NCI-H1092 (cell line): ENCODE measurements at places on chromosomes 6 and 20.

DNA sequence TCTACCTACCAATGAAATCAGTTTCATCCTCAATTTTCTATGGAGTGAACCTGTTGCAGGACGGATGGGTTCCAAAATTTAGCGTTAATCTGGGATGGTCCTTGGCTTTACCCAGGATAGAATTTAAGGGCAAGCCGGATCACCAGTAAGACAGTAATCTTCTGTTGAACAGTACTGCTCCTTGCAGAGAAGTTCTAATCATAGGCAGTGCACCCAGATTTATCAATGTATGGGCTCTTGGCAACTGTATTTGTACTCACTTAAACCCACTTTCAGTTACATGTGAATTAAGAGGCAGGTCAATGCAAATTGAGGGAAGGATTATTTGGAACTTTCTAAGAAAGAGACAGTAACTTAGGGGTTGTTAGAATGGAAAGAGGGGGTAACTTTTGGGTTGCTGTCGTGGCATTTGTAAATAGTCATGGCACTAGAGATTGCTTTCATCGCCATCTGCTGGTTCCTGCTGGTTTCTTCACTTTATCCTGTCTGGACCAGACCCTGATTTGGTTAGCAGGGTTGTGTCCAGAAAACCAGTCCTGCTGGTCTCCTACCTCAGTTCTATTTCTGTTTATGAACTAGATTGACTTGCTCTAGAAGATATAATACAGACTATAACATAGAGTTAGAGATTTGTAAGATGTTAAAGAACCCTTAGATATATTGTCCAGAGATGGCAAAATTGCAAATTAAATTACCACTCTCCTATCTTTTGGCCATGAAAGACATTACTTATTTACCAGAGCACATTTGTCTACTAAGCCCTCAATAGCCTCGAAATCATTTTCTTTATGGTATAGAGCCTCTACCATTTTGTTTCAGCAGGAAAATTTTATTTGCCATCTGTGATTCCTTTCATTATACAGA is 646.3 kb downstream of the UTRN start:
- peak; percentile 19 for DNase-seq

DNA sequence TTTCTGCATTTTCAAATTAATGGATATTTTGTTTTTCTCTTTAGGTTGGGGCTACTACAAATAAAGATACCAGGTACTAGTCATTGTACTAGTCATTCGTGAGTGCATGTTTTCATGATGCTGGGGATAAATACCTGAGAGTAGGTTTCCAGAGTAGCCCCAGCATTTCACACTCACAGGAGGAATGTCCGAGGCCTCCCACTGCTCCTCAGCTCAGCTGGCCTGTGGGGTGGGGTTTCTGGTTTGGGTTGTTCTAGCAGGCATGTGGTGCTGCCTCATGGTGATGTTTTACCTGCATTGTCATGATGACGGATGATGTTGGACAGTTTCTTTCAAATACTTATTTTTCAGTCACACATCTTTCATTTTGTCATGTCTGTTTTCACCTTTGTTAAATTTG is 144.5 kb downstream of the SMOC2 start:
- no peak for DNase-seq

DNA sequence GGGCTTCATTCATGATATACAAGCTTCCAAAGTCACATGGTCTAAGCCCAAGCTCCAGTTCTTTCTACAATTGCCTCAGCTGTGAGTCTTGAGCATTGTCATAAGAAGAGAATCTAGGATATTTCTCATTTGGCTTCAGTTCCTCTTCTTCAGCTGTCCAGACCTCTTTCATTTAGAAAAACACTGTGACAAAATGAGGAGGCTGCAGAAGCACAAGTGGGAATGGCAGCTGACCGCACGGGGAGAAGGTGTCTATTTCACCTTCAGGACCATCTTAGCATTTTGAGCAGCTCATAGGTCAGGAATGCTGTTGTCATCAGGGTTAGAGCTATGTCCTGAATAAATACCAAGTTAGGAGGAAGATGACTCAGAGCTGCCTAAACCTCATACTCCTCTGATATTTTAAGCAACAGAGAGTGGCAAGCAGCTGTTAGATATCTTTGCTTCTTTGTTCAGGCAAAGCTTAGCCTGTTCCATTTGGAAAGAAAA is 390.1 kb upstream of the CITED2 start:
- DNase-seq: no peak

- DNase-seq: no peak
These were observed 50.1 kb upstream of the ARMC2 start for GRCh38 chr6:108797951-108798669.

GRCh38 chr20:23484081-23484480 is 6.8 kb upstream of the CST8 start:
- DNase-seq: no peak

GRCh38 chr6:18293076-18293904 is 29.0 kb upstream of the DEK start:
- no peak for DNase-seq

GRCh38 chr6:155080881-155081845 is 86.0 kb downstream of the TIAM2 start:
- DNase-seq: no peak

DNA sequence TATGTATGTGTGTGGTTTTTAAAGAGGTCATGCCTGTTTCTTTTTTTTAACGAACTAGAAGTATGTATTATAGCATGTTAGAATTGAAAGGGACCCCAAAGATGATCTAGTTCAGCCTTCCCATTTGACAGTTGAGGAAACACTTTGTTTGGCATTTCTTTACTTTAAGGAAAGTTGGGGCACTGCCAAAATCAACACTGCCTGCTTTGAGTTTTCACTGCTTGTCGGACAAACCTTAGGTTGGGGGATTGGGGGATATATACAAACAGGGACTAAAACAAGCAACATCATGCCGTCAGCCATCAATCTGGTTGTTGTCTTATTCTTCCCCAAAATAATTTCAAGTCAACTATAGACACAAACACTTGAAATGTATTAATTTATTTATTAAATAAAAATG is 14.1 kb upstream of the CALHM6 start:
- no peak for DNase-seq

GRCh38 chr20:37299718-37300528 is 10.5 kb downstream of the MANBAL start:
- no peak for DNase-seq

DNA sequence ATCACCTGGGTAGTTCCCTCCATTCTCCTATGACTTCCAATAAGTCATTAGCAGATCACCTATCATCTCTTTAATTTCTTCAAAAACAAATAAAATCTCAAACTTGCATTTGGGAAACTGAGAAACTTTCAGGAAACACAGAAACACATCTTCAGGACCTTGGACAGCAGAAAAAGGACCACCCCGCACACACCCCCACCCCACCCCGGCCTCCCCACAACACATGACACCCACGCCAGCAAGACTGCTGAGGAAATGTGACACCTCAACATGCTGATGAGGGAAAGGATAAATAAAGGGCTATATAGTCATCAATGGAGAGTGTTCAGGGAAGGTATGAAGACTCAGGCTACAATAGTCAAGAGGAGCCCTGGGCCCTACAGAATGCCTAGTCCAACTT is 15.6 kb upstream of the TRIM39 start:
- DNase-seq: no peak
